ENCODE measurements at places on chromosomes 12 and 14.
A peak's percentile ranks its signal among the peaks of the same experiment; 100 is the strongest.

DNA sequence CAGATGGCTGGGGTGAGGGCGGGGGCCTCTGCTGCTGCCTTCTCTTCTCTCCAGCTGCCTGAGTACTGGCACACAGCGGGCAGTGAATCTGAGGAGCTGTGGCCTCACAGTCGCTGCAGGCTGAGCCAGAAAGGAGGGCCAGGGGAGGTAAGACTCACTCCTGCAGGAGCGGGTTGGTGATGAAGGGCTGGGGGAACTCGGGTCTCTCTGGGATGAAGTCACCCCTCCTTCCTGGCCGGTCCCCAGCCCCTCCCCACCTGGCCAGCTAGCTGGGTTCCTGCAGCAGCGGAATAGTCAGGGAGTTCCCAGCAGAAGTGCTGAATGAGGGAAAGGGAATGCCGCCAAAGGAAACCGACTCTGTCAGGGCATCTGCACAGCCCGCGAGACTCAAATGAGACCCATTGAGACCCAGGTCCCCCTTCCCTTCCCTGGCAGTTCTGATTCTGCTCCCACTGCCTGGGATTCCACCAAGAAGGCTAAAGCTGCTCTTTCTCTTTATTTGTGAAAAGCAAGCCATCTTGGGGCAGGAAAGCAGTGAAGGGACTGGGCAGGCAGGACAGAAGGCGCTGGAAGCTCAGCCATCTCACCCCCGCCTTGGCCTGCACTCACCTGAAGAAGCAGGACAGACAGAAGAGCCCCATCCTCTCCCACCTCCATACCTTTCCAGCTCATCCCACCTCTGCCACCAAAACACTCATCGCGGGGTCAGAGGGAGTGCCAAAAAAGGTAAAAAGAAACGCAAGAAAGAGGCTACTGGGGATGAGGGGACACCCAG, 5.3 kb downstream of the NGB start:
- DNase-seq: no peak

DNA sequence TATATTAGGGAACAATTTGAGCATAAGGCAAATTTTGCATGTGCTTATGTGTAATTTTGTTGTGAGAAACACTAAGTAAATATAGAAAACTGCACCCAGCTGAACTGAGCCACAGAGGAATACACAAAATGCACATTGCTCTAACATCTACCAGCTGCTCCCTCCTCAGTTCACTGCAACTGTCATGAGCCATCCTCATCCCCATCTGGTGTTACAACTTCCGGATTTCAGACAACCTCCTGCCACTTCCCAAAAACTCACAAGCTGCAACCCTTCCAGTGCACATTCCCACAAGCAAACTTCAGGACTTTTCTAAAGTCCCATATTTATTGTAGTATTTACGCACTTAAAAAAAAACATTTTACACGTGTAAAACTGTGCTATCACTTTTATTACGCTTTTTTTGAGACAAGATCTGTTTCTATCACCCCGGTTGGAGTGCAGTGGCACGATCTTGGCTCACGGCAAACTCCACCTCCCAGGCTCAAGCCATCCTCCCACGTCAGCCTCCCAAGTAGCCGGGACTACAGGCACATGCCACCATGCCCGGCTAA, 169.1 kb upstream of the TBX3 start:
- peak; percentile 63 for DNase-seq

DNA sequence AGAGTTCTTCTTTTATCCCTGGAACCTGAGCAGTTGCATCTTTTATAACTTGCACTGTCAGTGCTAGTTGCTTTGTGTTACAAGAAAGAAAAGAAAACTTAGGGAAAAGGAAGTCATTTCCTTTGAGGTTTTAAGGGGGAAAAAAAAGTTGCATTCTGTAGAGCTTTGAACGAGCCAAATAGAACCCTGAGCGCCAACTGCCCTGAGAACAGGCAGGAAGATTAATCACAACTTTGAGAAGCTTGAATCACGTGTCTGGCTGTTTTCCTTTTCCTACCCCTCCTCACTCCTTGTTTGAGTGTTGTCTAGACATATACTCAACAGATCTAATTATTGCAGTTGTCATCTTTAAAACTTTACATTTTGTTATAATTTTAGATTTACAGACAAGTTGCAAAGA, 12.5 kb downstream of the PCNX1 start:
- DNase-seq: no peak

- DNase-seq: no peak
Measured at GRCh38 chr12:111221062-111222026, 147.6 kb downstream of the PHETA1 start.

DNA sequence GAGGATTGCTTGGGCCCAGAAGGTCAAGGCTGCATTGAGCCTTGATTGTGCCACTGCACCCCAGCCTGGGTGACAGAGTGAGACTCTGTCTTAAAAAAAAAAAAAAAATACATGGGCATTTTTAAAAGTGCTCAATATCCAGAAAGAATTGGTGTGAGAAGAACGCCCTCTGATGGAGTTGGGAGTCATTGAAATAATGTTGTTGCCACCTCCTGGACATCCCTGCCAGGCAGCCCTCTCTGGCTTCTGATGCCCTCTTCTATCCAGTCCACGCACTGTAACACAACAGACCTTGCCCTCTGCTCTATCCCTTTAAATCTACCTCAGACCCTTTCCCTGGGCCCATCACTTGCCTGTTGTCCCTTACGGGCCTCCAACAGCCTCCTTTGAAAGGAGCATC, 4.9 kb downstream of the PTGDR start:
- DNase-seq: no peak

GRCh38 chr12:122527478-122527944, 462 bp downstream of the KNTC1 start:
- no peak for DNase-seq

DNA sequence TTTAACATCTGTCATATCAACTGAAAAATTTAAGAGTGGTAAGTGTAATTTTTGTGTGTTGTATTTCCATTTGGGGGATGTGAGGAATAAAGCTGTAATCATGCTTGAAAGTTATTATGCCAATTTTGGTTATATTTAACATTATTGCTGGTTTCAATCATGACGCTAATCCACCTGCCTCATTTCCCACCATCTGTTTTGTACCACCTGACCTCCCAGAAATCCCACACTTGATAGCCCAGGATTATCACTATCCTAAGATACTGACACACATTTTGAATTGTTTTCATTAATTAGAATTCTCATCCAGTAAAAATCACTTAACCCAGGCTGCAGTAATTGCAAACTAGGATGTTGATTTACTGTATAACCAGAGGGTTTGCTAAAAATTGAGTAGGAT, 1119.8 kb downstream of the AACS start:
- DNase-seq: no peak

DNA sequence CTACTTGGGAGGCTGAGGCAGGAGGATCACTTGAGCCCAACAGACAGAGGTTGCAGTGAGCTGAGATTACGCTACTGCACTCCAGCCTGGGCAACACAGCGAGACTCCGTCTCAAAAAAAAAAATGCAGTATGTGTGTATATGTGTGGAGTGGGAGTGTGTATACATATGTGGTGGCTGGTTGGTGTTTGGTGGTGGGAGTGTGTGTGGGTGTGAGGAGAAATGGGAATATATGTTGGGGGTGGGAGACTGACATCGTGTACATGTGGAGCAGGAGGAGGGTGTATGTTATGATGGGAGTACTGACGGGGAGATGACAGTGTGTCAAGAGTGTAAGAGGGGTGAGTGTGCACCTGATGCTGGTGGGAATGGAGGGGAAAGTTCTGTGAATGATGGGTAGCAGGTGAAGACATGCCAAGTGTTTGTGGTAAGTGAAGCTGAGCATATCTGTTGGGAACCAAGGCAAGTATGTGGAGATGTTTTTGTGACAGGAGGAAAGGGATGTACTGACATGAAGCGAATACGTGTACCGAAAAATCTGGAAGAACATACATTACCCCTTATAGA, 4.2 kb downstream of the PNMA1 start:
- DNase-seq: no peak

DNA sequence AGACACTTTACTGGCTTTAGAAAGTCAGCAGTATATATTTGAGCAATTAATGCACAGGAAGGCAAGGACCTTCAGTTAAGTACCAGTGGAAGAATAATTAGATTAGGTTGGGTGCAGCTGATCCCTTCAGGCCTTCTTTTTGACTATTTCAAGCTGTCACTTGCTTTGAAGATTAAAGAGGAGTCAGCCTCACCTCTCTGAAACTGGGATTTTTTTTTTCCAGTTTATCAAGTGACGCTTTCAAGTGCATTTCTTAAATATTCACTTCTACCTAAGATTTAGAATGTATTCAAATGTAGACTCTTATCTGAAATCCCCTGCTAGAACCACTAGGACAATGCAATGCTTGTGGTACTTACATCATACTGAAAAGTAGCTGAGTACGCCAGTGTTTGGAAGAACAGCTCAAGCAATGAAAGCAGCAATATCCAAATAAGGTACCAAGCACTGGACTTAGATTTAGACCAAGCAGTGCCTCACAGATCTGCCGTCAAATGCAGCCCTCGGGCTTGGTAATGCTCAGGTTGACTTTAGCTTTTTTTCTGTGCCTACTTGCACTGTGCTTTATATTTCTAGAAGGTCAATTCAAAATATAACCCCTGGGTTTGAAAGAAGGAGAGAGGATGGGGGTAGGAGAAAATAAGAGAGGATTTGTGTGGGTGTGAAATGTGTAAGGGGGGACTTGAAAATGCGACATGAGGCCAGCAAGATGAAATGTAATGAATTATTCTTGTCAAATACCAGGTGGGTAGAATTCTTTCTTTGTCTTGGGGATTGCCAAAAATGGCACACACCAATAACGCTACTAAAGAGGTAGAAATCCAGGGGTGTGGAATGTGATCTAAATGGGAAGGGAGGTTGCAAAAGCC, 3.7 kb upstream of the FERMT2 start:
- DNase-seq: no peak

DNA sequence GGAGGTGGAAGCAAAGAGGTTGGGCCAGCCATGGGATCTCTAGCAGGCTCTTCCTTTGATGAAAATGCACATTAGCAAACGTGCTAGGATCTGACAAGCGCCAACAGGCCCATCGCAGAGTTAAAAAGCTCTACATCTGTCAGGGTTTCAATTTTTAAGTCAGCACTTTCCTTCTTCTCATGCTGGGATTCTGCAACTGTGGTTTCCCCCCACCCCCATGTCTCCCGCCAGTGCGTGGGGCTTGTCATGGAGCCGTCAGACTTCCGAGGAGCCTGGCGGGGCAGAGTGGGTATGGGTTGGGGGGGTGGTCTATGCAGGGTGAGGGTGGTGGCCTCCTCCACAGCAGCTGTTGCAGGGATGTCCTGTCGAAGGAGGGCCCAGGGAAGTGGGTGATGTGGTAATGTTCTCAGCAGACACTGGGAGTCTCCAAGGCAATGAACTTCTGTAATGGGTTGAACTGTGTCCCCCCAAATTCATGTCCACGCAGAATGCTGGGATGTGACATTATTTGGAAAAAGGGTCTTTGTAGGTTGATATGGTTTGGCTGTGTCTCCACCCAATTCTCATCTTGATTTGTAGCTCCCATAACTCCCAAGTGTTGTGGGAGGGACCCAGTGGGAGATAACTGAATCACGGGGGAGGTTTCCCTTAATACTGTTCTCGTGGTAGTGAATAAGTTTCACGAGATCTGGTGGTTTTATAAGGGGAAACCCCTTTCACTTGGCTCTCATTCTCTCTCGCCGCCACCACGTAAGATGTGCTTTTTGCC, 115.2 kb upstream of the MAP1LC3B2 start:
- DNase-seq: no peak

DNA sequence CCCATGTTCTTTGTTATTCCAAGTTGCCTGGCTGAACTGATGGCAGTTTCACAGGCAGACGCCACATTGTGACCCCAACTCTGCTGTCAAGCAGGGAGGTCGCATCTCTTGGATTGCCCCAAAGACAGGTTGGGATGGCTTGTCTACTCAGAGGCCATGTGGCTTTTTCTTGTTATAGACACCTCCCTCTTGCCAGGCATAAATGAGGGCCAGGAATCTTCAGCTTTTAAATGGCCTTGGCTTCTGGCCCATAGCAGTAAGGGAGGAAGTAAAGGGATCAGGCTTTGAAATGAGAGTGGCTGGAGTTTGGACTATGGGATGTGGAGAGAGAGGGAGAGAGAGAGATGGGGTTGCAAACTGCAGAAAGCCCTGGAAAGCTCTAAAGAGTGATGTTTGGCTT, 215.0 kb downstream of the TBX5 start:
- no peak for DNase-seq

GRCh38 chr14:21015312-21015711, 9.5 kb downstream of the NDRG2 start:
- no peak for DNase-seq

DNA sequence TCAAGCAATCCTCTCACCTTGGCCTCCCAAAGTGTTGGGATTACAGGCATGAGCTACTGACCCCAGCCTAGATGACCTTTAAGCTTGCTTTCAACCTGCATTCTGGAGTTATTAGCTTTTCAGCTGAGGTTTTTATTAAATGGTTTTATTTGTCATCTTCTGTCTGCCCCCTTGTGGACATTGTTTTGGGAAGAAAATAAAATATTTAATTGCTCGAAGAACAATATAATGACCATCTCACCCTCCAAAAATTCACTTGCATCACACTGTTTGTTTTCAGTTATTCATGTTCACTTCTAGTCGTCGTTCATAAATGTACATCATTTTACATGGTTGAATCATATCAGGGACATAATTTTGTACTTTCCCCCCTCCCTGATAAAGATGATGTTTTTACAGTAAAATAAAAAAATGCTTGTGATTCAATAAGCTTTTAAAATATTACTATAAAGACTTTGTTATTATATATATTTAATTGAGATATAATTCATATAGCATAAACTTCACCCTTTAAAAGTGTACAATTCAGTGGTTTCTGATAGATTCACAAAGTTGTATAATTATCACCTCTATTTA, 10.1 kb upstream of the SPATS2 start:
- no peak for DNase-seq

GRCh38 chr12:59780605-59781135, 184.8 kb downstream of the SLC16A7 start:
- DNase-seq: no peak

- no peak for DNase-seq
Measured at GRCh38 chr14:75518625-75519024, 3.6 kb upstream of the BATF start.

GRCh38 chr12:52042706-52043385, 8.4 kb upstream of the NR4A1 start:
- DNase-seq: no peak

- DNase-seq: peak; percentile 88
Measured at GRCh38 chr14:49767571-49768300, at the start of gene KLHDC2. TSS of gene KLHDC2 (plus strand) at chr14:49768153. CDS start at chr14:49768469, 316 bp downstream.

DNA sequence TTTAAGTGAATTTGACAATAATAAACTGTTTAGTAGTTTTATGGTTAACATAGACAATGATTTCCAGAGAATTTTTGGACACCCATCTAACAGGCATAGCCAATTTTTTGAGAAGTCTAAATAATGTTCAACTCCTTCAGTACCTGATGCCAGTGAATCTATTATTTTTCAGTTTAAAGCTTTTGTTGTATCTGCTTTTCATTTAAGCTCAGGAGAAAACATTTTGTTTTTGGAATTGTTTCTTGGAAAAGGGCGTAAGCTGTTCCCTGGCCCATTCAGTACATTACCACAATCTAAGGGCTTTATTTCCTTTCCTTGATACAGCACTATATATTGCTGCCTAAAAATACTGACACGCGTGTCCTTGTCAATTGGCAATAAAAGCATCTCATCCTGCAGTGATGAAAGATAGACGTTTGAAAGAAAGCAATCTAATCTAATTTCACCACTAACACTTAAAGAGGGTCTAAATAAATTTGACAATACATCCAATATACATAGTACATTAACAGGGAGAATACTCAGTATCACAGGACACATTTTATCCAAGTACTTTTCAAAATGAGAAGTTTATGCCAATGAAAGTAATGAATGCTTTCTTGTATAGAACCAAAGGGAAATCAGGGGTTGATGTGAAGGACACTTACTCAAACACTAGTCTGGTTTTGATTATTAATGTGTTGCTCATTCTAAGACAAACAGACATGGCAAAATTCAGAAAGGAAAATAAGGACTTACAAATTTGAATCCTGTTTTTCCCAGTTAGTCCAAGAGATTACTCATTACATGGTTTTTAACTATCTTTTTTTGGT, 104.2 kb upstream of the LGR5 start:
- no peak for DNase-seq
